Activated CD8-positive, alpha-beta memory T cell treated with anti-CD3 and anti-CD28 coated beads for 1 hour (primary cell): ENCODE measurements at places on chromosomes 7 and 10.

GRCh38 chr7:39985398-39985918, 35.4 kb downstream of the CDK13 start:
- no peak for DNase-seq

DNA sequence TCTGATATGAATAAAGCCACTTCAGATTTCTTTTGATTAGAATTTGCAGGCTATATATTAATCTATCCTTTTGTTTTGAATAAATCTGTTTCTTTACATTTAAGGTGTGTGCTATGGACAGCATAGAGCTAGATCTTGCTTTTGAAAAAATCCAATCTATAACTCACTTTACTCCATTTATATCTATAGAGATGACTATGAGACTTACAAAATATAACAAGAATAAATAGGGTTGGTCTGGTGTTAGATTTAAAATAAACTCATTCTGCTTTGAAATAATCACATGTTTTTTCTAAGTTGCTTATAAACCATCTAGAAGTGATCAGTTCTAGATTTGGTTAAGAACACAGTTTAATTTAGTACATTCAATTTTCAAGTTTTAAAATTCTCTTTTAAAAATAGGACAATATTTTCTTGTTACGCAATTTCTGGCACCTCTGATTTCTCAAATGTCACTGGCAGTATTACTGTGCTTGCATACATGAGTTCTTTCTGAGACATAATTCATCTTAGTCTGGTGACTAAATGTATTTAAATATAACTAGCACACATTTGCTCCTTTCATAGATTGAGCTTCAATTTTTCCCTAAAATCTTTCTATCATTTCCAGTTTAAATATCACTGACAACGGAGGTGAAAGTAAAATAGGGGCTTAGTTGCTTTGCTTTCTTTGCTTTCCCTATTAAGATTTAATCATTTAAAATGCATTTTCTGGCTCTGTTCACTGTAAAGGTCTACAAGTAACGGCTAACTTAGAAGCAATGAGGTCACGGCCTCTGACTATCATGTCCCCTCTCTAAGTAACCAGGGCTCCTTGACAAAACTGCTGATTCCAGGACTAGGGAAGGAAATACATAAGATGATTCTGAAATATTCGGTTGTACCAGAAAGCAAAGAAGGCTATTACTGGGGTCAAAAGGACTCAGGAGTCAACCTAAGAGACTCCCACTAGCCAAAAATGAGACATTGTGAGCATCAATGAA, 89.3 kb downstream of the ICA1 start:
- no peak for DNase-seq

- DNase-seq, result no peak
Observed at GRCh38 chr10:77840636-77841035, 85.9 kb downstream of the DLG5 start.

GRCh38 chr7:35536396-35536826, 158.5 kb downstream of the HERPUD2 start:
- DNase-seq, result no peak

DNA sequence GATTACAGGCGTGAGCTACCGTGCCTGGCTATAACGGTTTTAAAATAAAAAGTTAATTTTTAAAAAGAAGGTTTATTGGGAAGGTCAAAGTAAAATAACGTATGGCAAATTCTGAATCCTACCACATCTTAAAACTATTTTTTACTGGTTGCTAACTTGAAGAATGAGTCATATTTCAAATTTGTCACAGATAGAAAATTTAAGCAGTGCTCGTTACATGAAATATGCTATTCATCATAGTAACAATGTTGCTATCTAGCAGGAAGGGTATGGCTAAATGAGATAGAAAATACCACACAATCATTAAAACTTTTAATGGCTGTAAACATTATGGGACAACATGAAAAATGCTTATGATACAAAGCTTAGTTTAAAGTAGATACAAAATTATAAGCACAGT, 500.5 kb downstream of the PHTF2 start:
- DNase-seq, result no peak

GRCh38 chr7:105336009-105336408, 52.7 kb downstream of the SRPK2 start:
- DNase-seq, result no peak
